NAMALWA (cell line): ENCODE measurements at places on chromosomes 1 and 21.

DNA sequence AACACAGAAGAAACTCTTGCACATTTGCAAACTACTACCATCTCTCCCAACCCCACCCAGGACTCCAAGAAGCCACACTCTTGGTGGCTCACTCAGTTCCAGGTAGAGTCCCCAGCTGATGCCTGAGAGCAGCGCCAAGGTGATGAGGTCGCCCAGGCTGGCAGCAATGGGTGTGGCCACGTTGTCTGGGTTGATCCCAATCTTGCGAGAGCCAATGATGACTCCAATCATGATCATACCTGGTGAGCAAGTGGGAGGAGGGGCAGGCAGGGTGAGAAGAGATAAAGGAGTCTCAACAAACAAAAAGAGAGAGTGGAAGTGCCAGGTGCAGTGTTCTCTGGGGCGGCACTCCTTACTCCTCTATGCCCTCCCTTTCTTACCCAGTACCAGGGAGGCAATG lies 14.4 kb downstream of the SLC41A1 start:
- DNase-seq, result no peak

- DNase-seq, result no peak
Observed at GRCh38 chr1:234538062-234538731, 59.2 kb upstream of the TARBP1 start.

GRCh38 chr1:164801246-164801731 lies 242.3 kb downstream of the PBX1 start:
- no peak for DNase-seq

DNA sequence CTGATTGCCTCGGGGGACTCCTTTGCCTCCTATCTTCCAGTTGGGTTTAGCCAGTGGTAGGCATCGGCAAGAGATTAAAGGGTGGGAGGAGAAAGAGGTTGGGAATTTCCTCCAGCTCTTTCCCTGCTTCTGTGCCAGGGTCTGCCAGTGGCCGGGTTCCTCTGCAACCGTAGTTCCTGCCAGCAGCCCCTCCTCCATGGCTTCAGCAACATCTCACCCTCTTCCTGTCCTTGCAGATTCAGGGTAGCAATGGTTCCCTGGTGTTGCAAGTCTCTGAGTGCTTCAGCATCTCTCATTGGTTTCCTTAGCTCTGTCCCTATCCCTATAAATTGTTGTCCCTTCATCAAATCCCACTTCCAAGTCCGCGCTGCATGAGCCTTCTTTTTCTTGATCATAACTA lies 223.1 kb upstream of the JUN start:
- DNase-seq, result no peak

DNA sequence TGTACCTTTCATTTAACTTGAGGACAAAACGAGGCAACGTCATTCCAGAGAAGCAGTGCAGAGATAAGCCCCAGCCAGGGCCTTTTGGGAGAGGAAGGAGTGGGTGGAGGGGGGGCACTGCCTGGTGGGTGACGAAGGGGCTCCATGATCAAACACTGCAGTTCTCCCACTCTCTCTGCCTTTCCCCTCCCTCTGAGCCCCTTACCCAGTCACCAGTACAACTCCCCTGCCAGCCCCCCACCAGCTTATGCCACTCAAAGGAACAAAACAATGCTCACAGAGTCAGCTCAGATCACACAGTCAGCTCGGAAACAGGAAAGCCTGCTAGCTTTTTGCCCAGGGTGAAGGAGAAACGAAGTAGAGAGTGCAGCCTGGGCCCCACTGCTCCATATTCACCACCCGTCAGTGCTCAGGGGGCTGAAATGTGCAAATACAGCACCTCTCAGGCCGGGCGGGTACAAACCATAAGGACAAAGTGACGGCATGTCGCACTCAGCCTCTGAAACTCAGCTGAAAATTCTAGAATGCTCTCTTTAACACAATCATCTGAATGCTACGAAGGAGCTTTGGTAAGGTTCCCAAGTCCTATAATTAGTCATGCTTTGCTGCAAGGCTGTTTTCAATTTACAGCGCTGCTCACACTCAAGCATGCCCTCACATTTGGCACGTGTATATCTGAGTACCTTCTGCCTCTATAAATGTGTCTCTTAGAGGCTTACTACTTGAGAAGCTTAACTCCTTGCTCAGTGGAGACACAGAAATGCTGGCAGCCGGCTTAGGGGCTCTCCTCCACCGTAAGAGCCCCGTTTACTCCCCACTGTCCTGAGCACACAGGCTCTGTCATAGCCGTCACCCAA lies 65.8 kb upstream of the RAB4A start:
- no peak for DNase-seq

DNA sequence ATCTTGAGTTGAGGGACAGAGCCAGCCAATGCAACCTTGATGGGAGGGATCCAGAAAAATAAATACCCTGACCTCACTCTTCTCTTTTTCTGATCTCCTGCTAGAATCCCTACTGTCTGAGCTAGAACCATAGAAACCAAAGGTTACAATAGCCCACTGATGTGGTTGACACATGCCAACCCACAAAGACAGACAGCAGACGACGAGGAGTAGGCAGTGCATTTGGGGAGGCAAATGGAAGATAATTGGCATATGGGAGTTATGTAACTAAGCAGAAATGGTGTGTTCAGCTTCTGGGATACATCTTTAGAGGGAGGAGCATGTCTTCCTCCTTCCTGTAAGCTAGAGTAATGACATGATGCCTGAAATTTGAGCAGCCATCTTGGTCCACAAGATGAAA lies 171.7 kb upstream of the FGGY start:
- DNase-seq, result no peak

DNA sequence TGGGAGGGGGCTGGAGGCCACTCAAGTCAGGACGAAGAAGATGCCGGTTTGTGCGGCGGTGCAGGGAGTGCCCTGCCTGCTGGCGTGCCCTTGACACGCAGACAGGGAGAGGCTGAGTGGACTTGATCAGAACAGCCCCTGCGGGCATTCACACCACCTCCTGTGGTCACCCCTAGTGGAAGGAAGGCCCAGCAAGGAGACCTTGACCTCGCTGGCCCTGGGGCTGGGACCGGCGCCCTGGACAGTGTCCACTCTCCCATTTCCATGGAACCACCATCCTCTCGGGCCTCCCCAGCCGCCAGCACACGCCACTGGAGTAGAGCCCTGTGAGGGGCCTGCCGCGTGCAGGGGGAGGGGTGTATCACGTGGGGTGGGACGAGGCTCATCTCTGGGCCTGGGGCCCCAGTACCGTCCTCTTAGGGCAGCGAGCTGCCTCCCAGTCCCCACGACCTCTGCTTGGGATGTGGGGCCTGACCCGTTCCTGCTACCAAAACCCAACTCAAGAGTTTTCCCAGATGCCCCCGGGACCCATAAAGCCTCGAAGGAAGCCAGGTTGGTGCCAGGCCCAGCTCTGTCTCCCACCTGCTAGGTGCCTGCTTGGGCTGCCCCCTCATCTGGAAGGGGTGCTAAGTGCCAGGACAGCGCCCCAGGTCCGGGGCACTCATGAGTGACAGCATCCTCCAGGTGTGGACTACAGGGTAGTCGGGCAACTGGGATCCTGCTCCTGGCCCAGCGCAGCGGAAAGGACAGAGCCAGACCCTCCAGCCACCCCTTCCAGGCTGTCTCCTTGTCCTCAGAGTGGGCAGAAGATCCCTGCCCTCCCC lies 62.8 kb downstream of the SLX9 start:
- no peak for DNase-seq

DNA sequence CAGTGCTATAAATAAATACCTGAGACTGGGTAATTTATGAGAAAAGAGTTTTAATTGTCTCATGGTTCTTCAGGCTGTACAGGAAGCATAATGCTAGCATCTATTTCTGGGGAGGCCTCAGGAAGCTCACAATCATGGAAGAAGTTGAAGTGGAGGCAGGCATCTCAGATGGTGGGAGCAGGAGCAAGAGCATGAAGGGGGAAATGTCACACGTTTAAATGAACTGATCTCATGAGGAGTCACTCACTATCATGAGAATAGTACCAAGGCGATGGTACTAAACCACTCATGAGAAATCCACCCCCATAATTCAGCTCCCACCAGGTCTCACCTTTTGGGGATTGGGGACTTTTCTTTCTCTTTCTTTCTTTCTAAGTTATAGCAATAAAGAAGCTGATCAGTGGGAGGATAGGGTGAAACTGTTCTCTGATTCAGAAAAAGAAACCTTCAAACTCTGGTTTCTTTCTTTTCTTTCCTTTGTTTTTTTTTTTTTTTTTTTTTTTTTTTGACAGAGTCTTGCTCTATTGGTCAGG lies 17.1 kb upstream of the SPAG17 start:
- no peak for DNase-seq

- DNase-seq, result no peak
Observed at GRCh38 chr1:88117597-88117996, 566.5 kb upstream of the PKN2 start.

GRCh38 chr1:201391651-201392511 lies 7.2 kb downstream of the LAD1 start:
- DNase-seq, result no peak

DNA sequence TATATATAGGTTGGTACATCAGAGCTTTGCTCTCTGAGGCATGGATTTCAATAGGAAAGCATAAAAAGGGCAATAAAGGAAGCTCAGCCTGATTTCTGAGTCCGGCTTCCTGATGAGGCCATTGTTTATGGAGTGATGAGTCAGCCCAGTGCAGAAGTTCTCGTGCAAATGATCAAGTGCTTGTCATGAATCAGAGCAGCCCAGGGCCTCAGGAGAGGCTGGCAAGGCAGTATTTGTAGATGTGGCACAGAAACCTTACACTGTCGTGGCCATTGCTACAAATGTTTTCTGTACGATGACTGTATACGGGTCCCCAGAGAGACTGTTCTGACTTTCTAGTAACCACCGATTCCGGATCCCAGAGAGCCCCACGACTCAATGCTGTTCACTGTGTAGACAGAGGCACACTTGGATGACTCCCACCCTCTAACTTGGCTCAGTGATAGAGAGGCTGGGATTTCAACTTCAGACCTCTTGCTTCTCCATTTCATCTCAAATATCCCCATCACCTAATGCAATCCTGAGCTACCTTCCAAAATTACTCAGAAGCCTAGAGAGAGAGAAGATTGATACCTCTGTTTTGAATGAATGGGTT lies 26.8 kb downstream of the UMODL1 start:
- no peak for DNase-seq

- DNase-seq, result no peak
Observed at GRCh38 chr1:220748089-220748934, at the start of gene MTARC2. TSS of gene MTARC2 (plus strand) at chr1:220748322. CDS start at chr1:220748532, 210 bp downstream.
